ENCODE measurements at places on chromosomes 7 and 10. TPM values are rescaled to one million over a fixed set of nuclear protein-coding genes. Genes with fewer than 3 reads are reported as not detected.

DNA sequence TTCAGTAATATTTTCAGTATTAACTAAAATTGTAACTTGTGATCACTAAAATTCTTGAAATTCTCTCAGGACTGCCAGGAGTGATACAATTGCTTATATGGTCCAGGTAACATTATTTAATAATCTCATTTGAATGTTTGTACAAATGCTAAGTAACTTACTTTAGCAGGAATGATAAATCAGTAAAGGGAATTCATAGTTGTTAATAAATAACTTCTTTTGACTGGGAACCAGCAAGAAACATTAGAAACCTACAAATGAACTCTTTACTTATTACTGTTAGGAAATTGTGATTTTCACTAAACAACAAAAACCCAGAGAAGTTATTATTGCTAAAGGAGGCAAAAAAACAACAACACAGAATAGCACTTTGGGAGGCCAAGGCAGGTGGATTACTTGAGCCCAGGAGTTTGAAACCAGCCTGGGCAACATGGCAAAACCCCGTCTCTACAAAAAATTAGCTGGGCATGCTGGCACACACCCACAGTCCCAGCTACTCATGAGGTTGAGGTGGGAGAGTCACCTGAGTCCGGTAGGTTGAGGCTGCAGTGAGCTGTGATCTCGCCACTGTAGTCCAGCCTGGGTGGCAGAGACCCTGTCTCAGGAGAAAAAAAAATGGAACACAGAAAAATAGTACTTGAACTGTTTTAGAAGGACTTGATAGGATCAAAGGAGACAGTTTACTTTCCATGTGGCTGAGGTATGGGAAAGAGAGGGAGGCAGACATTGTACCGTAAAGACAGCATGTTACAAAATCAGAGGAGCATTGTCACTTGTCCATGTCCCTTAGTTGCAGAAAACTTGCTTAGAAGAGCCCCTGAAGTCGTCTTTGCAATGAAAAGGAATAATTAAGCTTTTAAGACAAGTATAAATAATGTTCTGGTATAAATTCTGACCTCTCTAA is 53.1 kb downstream of the SHOC2 start:
- H3K4me3 ChIP-seq: no peak overlapping the region
- no peak overlapping the region for H3K27ac ChIP-seq
- no peaks in the 10 kb centered on the region for H3K36me3 ChIP-seq
- no peak for DNase-seq
- no peaks in the 10 kb centered on the region for H3K27me3 ChIP-seq

- no peak overlapping the region for H3K27ac ChIP-seq
- no peak for DNase-seq
- no peaks in the 10 kb centered on the region for H3K36me3 ChIP-seq
- H3K27me3 ChIP-seq: peaks cover 4% of the 10 kb centered on the region
- no peak overlapping the region for H3K4me3 ChIP-seq
These were observed 19.7 kb upstream of the C10orf71 start for GRCh38 chr10:49279015-49279880.

- H3K4me3 ChIP-seq: no peak overlapping the region
- peaks cover 3% of the 10 kb centered on the region for H3K4me1 ChIP-seq
- no peak overlapping the region for H3K27ac ChIP-seq
These were observed 128.5 kb upstream of the COL1A2 start for GRCh38 chr7:94266238-94266644.

- peaks cover 3% of the 10 kb centered on the region for H3K36me3 ChIP-seq
- no peak overlapping the region for H3K4me3 ChIP-seq
- DNase-seq: no peak
- H3K27me3 ChIP-seq: no peaks in the 10 kb centered on the region
These were observed 34.1 kb downstream of the BLVRA start for GRCh38 chr7:43792471-43793150.

- no peak for DNase-seq
- no peaks in the 10 kb centered on the region for H3K36me3 ChIP-seq
- H3K4me1 ChIP-seq: no peaks in the 10 kb centered on the region
- H3K27me3 ChIP-seq: no peaks in the 10 kb centered on the region
These were observed 378.4 kb upstream of the SEMA3D start for GRCh38 chr7:85565276-85565675.

- H3K27me3 ChIP-seq: no peaks in the 10 kb centered on the region
- no peak for DNase-seq
- no peak overlapping the region for H3K4me3 ChIP-seq
- no peaks in the 10 kb centered on the region for H3K4me1 ChIP-seq
- H3K27ac ChIP-seq: no peak overlapping the region
- H3K36me3 ChIP-seq: no peaks in the 10 kb centered on the region
These were observed 115.1 kb upstream of the RET start for GRCh38 chr10:42961796-42962109.

GIMAP7 gene
- not detected for total RNA-seq

AKR1C8 gene
- total RNA-seq: not detected

GRCh38 chr7:145839814-145840213 is 276.8 kb upstream of the CNTNAP2 start:
- no peak for DNase-seq
- no peaks in the 10 kb centered on the region for H3K27me3 ChIP-seq
- no peak overlapping the region for H3K27ac ChIP-seq
- H3K4me1 ChIP-seq: no peaks in the 10 kb centered on the region
- H3K36me3 ChIP-seq: no peaks in the 10 kb centered on the region

GRCh38 chr10:28314211-28314610 is 11.3 kb upstream of the MPP7 start:
- no peak for DNase-seq
- H3K36me3 ChIP-seq: no peaks in the 10 kb centered on the region
- no peaks in the 10 kb centered on the region for H3K4me1 ChIP-seq
- no peak overlapping the region for H3K27ac ChIP-seq
- no peak overlapping the region for H3K4me3 ChIP-seq

GRCh38 chr7:22482503-22482902 is 17.5 kb downstream of the STEAP1B start:
- H3K4me3 ChIP-seq: no peak overlapping the region
- no peak for DNase-seq
- H3K4me1 ChIP-seq: no peaks in the 10 kb centered on the region
- no peaks in the 10 kb centered on the region for H3K27me3 ChIP-seq

- H3K36me3 ChIP-seq: no peaks in the 10 kb centered on the region
- peak; percentile 34 for DNase-seq
- H3K27ac ChIP-seq: no peak overlapping the region
- H3K27me3 ChIP-seq: no peaks in the 10 kb centered on the region
- no peaks in the 10 kb centered on the region for H3K4me1 ChIP-seq
These were observed 32.7 kb downstream of the ABCB5 start for GRCh38 chr7:20647908-20648776.

- H3K4me1 ChIP-seq: no peaks in the 10 kb centered on the region
- DNase-seq: no peak
- no peak overlapping the region for H3K4me3 ChIP-seq
These were observed 29.3 kb upstream of the HECW1 start for GRCh38 chr7:43083106-43083505.

DNA sequence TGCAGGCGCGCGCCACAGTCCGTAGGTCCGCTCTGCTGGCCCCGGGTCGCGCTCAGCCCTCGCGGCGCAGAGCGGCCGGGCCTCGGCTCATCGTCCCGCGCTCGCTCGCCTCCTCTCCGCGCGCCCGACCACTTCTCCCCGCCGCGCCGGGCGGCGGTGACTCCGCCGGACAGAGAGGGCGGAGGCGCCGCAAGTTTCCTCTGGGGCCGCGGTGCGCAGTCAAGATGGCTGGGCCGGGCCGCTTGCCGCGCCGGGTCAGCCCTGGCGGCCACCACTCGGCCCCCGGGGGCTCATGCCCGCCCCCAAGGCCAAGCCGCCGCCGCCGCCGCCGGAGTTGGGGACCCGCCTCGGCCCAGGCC is 441 bp downstream of the FZD8 start:
- H3K27ac ChIP-seq: no peak overlapping the region
- H3K4me1 ChIP-seq: peaks cover 12% of the 10 kb centered on the region
- H3K4me3 ChIP-seq: peak overlapping the region; percentile 65
- H3K36me3 ChIP-seq: no peaks in the 10 kb centered on the region
- no peaks in the 10 kb centered on the region for H3K27me3 ChIP-seq

GRCh38 chr10:111116211-111116610 is 39.4 kb downstream of the ADRA2A start:
- H3K4me3 ChIP-seq: no peak overlapping the region
- no peaks in the 10 kb centered on the region for H3K36me3 ChIP-seq
- H3K4me1 ChIP-seq: no peaks in the 10 kb centered on the region
- no peaks in the 10 kb centered on the region for H3K27me3 ChIP-seq
- no peak for DNase-seq

DNA sequence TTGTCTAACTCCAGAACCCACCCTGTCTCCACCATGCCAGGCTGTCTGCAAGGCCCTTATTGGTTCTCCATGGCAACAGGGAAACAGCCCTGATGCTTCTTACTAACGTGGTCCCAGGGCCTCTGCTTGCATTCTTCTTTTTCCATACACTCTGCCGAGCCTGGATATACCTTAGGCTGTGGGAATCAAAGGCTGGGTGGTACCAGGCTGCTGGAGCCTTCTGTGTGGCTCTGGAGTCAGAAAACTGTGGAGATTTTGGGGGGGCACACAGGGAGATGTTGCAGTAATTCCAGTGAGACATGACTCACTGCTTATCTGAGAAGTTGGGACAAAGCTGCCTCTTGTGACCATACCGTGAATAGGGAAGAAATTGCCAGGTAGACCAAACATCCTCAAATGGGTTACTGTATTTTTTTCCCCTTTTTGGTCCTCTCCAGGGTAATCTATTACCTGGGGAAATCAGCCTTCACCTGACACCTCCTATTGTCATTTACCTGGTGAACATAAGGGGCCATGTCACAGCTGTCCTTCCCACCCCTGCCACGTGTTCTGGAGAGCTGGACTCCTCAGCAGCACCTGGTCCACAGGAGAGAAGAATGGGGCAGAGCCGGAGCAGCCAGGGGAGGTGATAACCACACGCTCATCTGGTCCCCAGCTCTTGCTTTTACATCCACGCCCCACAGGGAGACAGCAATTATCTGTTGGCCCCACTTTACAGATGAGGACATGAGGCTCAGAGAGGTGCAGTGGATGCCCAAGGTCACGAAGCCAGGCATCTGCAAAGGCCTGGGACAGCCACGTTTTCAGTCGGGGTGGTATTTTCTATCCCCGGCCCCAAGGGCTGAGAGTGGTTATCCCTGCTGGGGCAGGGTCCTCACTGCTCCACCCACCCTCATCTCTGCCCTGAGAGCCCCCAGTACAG is 4.6 kb downstream of the CHST3 start:
- no peaks in the 10 kb centered on the region for H3K36me3 ChIP-seq
- DNase-seq: no peak
- no peaks in the 10 kb centered on the region for H3K27me3 ChIP-seq
- H3K4me3 ChIP-seq: no peak overlapping the region
- peaks cover 21% of the 10 kb centered on the region for H3K4me1 ChIP-seq

DNA sequence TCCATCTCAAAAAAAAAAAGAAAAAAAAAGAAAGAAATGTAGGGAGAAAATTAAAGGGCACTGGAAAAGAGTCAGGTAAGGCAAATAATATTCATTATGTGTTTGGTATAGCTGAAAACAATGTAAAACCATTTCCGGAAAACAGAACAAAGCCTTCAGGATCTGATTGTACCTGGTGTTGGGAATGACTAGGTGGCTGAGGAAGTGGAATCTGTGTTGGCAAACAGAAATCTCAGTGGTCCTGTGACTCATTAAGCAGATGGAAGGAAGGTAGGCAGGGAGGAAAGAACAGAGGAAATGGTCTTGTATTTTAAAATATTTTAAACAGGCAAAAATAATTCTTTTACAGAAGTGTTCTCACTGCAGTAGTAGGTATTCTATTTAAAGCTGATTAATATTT is 55.7 kb upstream of the GATA3 start:
- no peak overlapping the region for H3K4me3 ChIP-seq
- no peaks in the 10 kb centered on the region for H3K36me3 ChIP-seq
- no peaks in the 10 kb centered on the region for H3K4me1 ChIP-seq
- no peak overlapping the region for H3K27ac ChIP-seq
- no peaks in the 10 kb centered on the region for H3K27me3 ChIP-seq

DNA sequence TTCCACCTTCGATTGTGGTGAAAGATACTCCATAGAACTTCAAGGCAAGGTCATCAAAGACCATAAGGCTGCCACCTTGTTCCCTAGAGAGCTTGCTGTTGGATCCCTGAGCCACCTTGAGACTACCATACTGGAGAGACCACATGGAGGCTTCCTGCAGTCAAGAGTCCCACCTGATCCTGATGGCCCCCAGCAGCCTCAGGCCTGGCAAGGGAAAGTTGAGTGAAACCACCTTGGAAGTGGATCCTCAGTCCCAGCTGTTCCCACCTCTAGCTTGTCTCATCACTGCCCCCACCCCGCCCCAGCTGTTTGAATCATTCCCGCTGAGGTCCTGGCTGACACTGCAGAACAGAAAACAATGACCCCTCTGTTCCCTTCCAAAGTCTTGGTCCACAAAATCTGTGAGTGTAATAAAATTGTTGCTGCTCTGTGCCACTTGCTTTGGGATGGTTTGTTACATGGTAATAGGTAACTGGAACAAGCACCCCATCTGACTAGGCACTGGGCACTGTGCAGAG is 32.0 kb downstream of the PRLHR start:
- no peak for DNase-seq
- no peak overlapping the region for H3K4me3 ChIP-seq
- H3K27ac ChIP-seq: no peak overlapping the region
- no peaks in the 10 kb centered on the region for H3K27me3 ChIP-seq
- no peaks in the 10 kb centered on the region for H3K36me3 ChIP-seq
- no peaks in the 10 kb centered on the region for H3K4me1 ChIP-seq

SPDYE9 gene
- total RNA-seq: not detected

DNA sequence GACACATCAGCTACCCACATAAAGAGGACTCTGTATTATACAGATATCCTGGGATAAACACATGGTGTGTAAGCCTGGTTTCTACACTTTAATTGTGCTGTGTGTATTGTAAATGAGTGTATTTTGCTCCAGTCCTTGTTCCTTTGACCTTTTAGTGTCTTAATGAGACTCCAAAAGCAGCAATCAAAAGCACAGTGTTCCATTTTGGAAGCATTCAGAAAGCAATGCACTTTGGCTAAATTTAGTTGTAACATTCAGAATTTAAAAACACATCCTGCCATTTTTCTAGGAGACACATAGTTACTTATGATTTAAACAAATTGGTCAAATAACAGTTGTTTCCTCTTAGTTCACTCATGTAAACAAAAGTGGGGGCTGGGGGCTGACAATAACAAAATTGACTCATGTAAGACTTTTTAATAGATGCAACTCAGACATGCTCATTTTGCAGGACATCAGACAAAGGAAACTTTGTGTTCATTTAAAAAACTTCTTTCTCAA is 122.2 kb downstream of the GPR37 start:
- no peak overlapping the region for H3K27ac ChIP-seq
- no peaks in the 10 kb centered on the region for H3K27me3 ChIP-seq
- no peaks in the 10 kb centered on the region for H3K4me1 ChIP-seq

DNA sequence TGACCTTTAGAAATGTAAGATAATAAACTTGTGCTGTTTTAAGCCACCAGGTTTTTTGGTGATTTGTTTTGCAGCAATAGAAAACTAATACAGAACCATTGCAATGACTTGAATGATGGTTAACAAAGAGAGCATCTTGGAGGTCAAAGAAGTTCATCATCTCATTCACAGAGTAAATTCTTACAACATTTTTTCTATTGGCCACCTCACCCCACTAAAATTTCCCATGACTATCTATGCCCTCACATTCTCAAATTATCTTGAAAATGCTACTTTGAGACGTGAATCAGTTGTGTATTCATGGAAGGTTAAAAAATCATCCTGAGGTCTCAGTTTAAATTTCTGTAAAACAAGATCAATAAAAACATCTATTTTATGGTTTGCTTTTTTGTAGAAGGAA is 754.2 kb downstream of the SORCS1 start:
- H3K4me3 ChIP-seq: no peak overlapping the region
- H3K27me3 ChIP-seq: no peaks in the 10 kb centered on the region
- DNase-seq: no peak
- no peaks in the 10 kb centered on the region for H3K36me3 ChIP-seq
- no peak overlapping the region for H3K27ac ChIP-seq

PRPS1L1 gene
- not detected for total RNA-seq

All from fibroblast of lung (primary cell).